ENCODE measurements at places on chromosomes 1 and 21.
A peak's percentile ranks its signal among the peaks of the same experiment; 100 is the strongest.

DNA sequence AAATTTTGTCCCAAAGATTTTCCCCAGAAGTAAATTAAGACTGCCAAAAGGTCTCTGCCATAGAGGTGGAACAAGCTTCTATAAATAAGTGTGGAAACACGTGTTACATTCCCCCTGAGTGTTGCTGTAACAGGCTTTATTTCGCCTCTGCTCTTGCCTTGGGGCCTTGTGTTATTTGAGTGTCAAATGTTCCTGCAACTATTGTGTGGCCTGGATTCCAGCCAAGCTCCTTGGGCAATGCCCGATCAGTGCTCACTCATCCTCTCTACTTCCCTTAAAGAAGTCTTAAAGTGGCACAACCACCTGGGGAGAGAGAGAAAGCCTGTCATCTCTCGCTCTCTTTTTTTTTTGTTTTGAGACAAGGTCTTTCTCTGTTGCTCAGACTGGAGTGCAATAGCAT lies 156.7 kb downstream of the NR5A2 start:
- H3K4me3 ChIP-seq, result no peak overlapping the region
- H3K4me1 ChIP-seq, result no peaks in the 10 kb centered on the region
- no peaks in the 10 kb centered on the region for H3K27me3 ChIP-seq
- no peaks in the 10 kb centered on the region for H3K36me3 ChIP-seq
- H3K27ac ChIP-seq, result no peak overlapping the region
- DNase-seq, result no peak

DNA sequence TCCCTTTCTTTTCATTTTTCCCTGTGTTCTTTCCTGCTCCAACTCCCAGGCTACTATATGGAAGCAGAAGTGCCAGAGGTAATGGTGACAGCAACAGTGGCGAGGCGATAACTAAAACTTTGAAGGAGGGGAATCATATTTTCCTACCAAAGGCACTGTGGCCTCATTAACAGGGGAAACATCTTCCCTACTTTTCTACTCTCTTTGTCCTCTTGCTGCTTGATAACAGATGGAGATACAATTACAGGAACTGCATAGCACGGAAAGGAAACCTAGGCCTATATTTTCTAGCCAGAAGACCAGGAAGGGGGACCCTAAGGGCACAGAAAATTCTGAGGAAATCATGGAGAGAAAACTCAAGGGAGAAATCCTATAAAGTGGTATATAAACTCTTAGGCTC lies 42.3 kb downstream of the SASS6 start:
- H3K36me3 ChIP-seq, result no peaks in the 10 kb centered on the region
- H3K4me1 ChIP-seq, result no peaks in the 10 kb centered on the region
- no peaks in the 10 kb centered on the region for H3K27me3 ChIP-seq
- H3K27ac ChIP-seq, result no peak overlapping the region

DNA sequence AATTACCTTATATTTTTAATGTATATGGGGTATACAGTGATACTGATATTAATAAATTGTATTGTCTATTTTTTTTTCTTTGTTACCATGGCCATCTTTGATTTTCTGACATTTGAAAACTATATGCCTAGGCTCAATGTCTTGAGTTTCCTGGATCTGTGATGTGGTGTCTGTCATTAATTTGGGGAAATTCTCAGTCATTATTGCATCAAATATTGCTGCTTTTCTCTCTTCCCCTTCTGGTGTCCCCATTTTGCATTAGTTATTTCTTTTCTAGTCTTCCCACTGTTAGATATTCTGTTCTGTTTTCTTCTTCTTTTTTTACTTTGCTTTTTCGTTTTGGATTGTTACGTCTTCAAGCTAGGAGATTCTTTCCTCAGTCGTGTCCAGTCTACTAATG lies 33.8 kb downstream of the ZBTB40 start:
- no peak overlapping the region for H3K4me3 ChIP-seq
- no peaks in the 10 kb centered on the region for H3K36me3 ChIP-seq
- no peaks in the 10 kb centered on the region for H3K27me3 ChIP-seq
- H3K4me1 ChIP-seq, result no peaks in the 10 kb centered on the region
- no peak for DNase-seq

- H3K4me3 ChIP-seq, result no peak overlapping the region
- H3K27ac ChIP-seq, result peak overlapping the region; percentile 57
- no peaks in the 10 kb centered on the region for H3K36me3 ChIP-seq
- no peaks in the 10 kb centered on the region for H3K27me3 ChIP-seq
These were observed 16.2 kb downstream of the EDN2 start for GRCh38 chr1:41468122-41468762.

- H3K27me3 ChIP-seq, result no peaks in the 10 kb centered on the region
- H3K27ac ChIP-seq, result no peak overlapping the region
- no peak overlapping the region for H3K4me3 ChIP-seq
- H3K36me3 ChIP-seq, result no peaks in the 10 kb centered on the region
- no peak for DNase-seq
These were observed 430.6 kb downstream of the KIF26B start for GRCh38 chr1:245585252-245585959.

- H3K27me3 ChIP-seq, result no peaks in the 10 kb centered on the region
- H3K4me1 ChIP-seq, result no peaks in the 10 kb centered on the region
- no peak overlapping the region for H3K4me3 ChIP-seq
- H3K27ac ChIP-seq, result no peak overlapping the region
- DNase-seq, result no peak
These were observed 156.8 kb upstream of the PRMT6 start for GRCh38 chr1:106899644-106900043.

- no peaks in the 10 kb centered on the region for H3K36me3 ChIP-seq
- peaks cover 18% of the 10 kb centered on the region for H3K4me1 ChIP-seq
- no peaks in the 10 kb centered on the region for H3K27me3 ChIP-seq
- no peak for DNase-seq
- H3K27ac ChIP-seq, result no peak overlapping the region
- no peak overlapping the region for H3K4me3 ChIP-seq
These were observed 4.4 kb downstream of the CYB561D1 start for GRCh38 chr1:109498161-109498801.

- no peak for DNase-seq
- H3K4me1 ChIP-seq, result no peaks in the 10 kb centered on the region
- H3K4me3 ChIP-seq, result no peak overlapping the region
- no peak overlapping the region for H3K27ac ChIP-seq
These were observed 6.6 kb downstream of the ZBTB48 start for GRCh38 chr1:6586404-6586816.

- H3K27ac ChIP-seq, result no peak overlapping the region
- no peaks in the 10 kb centered on the region for H3K27me3 ChIP-seq
- H3K4me3 ChIP-seq, result no peak overlapping the region
- no peak for DNase-seq
- H3K4me1 ChIP-seq, result no peaks in the 10 kb centered on the region
These were observed 48.8 kb downstream of the MAN1A2 start for GRCh38 chr1:117416004-117416403.

DNA sequence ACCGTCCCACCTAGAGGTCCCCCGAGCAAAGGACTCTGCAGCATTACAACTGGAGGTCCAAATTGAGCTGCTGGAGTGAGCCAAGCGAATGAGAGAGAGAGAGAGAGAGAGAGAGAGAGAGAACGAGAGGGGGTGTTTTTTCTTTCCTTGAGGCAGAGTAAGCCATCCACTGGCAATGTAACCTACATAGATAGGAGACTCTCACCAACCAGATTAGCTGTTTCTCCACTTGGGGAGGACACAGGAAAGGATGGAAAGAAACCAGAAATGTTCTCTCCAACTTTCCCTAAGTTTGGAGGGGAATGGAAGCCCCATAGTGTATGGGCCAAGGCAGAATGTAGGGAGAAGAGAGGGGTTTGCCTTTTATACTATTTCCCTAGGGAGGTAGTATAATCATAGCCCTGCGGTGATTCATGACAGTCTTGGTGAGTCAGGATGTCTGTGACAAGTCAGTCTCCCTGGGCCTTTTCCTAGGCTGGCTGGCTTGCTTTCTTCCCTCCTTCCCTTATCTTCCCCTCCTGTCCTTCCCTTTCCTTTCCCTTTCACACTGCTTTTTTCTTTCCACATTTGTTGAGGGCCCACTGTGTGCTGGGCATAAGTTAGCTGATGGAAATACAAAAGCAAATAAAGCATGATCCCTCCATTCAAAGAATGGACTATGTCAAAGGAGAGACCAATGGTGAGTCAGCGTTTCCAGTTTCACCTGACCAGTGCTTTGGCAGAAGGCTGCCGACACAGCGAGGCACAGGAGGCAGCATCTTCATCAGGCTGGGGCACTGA lies 7.1 kb downstream of the FNDC7 start:
- H3K4me1 ChIP-seq, result no peaks in the 10 kb centered on the region
- H3K27me3 ChIP-seq, result no peaks in the 10 kb centered on the region
- DNase-seq, result no peak
- no peak overlapping the region for H3K27ac ChIP-seq
- H3K4me3 ChIP-seq, result no peak overlapping the region

DNA sequence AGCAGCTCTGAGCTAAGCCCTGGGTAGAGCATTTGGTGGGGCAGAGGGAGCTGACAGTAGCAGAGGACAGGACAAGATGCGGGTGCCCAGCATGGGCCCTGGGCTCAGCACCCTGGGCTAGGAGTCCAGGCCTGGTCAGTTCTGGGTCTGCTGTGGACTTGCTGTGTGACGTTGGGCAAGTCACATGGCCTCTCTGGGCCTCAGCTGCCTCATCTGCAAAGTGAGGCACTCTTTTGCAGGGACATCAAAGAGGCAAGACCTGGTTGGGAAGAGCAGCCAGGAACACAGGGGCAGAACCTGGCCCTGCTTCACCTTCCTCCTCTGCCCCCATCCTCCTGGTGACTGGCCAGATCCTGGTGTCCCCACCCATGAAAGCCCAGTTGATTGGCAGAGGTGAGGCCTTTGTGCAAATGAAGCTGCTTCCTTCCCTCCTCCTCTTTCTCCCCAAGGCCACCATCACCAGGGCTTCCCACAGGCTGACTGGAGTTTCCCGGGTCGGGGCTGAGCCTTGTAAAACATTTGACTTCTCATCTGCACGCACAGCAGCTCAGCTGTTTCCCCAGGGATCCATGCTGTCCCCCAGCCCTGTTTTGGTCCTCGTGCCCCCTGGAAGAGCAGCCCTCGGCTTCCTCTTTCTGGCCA lies 350.5 kb downstream of the MATN1 start:
- no peak overlapping the region for H3K27ac ChIP-seq
- no peak for DNase-seq
- no peaks in the 10 kb centered on the region for H3K4me1 ChIP-seq
- no peak overlapping the region for H3K4me3 ChIP-seq
- H3K36me3 ChIP-seq, result no peaks in the 10 kb centered on the region
- no peaks in the 10 kb centered on the region for H3K27me3 ChIP-seq

DNA sequence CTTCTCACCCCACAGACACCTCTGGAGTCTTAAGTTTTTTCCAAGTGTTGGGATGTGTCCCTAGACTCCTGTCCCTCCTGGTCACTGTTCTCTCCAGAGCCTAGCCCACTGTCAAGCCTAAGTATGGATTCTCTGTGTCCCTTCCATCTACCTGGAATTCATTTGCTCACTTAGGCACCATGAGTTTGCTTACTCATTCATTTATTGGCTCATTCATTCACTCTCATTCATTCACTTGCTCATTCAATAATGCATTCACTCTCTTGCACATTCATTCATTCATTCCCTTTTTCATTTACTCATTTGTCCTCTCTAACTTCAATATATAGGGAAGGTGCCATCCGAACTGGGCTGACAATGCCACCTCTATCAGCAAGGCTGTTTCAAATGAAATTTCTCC lies 1.6 kb downstream of the S100A16 start:
- H3K36me3 ChIP-seq, result no peaks in the 10 kb centered on the region
- no peak for DNase-seq
- H3K27ac ChIP-seq, result peak overlapping the region; percentile 100

GRCh38 chr1:171226747-171227370 lies 21.4 kb upstream of the FMO1 start:
- H3K4me3 ChIP-seq, result no peak overlapping the region
- H3K27me3 ChIP-seq, result no peaks in the 10 kb centered on the region
- no peaks in the 10 kb centered on the region for H3K4me1 ChIP-seq
- no peak for DNase-seq

DNA sequence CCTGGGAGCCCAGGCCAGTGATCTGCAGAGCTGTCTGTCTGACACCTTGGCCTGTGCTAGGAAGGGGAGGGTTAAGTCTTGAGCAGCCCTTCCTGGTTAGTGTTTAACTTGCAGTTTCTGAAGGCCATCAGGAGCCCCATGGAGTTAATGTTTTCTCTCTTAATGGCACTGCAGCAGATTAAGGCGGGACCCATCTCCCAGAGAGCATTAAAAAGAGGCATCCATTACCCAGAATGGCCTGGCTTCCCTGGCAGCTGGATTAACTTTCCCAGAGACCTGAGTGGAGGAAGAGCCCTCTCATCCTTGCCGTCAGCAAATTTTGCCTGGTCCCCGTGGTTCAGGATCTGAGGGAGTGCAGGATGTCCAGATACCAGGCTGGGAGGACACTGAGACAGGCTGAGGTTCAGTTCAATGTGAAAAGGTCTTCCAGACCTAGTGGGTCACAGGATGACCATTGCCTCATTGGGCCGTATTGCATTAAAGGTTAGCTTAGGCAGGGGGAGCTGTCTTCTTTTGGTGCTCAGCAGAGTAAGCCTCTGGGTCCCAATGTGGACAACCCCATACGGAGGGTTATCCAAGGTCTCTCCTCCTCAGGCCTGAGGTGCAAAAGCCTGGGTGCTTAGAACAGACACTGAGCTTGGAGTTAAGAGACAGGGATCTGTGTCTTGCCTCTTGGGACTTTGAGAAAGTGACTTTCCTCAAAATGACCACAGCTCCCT lies 522.6 kb downstream of the PTPRU start:
- no peaks in the 10 kb centered on the region for H3K4me1 ChIP-seq
- DNase-seq, result no peak
- H3K27ac ChIP-seq, result no peak overlapping the region
- H3K27me3 ChIP-seq, result no peaks in the 10 kb centered on the region
- no peaks in the 10 kb centered on the region for H3K36me3 ChIP-seq

DNA sequence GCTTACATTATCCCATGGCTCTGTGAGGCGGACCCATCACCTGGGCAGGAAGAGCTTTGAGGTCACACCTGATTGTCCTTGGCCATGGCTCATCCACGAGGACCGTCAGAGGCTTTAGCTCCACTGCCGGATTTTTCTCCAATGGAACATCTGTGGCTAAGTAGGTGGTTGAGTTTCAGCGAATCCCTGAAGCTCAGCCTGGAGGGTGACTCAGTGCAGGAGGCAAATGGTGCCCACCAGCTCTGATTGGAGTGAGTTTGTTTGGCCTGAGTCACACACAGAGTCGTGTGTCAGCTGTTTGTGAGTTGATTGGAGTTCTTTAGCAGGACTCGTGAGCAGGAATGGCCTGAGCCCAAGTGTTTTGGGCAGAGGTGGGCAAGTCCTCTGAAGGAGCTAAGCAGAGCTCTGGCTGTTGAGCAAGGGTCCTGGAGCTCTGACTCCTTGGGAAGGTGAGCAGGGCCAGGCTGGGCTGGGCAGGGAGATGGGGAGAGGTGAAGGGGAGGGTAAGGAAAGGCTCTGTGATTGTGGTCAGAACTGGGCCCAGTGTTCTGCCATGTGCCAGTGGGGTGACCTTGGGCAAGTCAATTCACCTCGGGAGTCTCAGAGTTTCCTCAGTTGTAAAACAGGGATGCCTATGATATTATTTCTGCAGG lies 2.0 kb downstream of the SLC6A17 start:
- H3K36me3 ChIP-seq, result no peaks in the 10 kb centered on the region
- H3K4me1 ChIP-seq, result no peaks in the 10 kb centered on the region
- peaks cover 14% of the 10 kb centered on the region for H3K27me3 ChIP-seq
- DNase-seq, result no peak
- H3K4me3 ChIP-seq, result no peak overlapping the region
- H3K27ac ChIP-seq, result no peak overlapping the region

- H3K27ac ChIP-seq, result no peak overlapping the region
- H3K4me3 ChIP-seq, result no peak overlapping the region
- no peaks in the 10 kb centered on the region for H3K4me1 ChIP-seq
- no peaks in the 10 kb centered on the region for H3K36me3 ChIP-seq
- no peaks in the 10 kb centered on the region for H3K27me3 ChIP-seq
These were observed 71.1 kb upstream of the DPT start for GRCh38 chr1:168799927-168800605.

GRCh38 chr1:1310109-1310385 lies 1.6 kb downstream of the PUSL1 start:
- no peaks in the 10 kb centered on the region for H3K27me3 ChIP-seq
- H3K4me1 ChIP-seq, result peaks cover 26% of the 10 kb centered on the region
- no peaks in the 10 kb centered on the region for H3K36me3 ChIP-seq
- no peak overlapping the region for H3K27ac ChIP-seq
- H3K4me3 ChIP-seq, result peak overlapping the region; percentile 96
